Stimulated activated CD8-positive, alpha-beta memory T cell treated with anti-CD3 and anti-CD28 coated beads, Interleukin-2, amount 100 ng/mL, for 1 hour (primary cell): ENCODE measurements at places on chromosomes 16 and 17.

DNA sequence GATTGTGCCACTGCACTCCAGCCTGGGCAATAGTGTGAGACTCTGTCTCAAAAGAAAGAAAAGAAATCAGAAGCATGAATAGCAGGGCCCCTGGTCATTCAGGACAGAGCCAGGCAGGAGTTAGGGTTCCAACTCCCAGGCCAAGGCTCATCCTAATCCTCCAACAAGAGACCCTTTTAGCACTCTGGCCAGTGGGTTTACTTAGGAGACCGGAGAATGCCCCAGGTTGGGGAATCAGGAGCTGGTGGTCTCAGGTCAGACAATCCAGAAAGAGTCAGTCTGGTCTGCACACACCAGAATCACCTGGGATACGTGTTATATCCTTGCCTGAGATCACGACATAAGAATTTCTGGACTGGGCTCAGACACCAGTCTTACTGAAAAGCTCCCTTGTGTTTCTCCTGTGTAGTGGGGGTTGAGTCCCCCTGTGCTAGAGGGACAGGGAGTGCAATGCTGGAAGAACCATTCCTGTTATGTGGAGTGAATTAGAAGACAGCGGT lies 48.7 kb downstream of the CCDC42 start:
- DNase-seq: no peak

DNA sequence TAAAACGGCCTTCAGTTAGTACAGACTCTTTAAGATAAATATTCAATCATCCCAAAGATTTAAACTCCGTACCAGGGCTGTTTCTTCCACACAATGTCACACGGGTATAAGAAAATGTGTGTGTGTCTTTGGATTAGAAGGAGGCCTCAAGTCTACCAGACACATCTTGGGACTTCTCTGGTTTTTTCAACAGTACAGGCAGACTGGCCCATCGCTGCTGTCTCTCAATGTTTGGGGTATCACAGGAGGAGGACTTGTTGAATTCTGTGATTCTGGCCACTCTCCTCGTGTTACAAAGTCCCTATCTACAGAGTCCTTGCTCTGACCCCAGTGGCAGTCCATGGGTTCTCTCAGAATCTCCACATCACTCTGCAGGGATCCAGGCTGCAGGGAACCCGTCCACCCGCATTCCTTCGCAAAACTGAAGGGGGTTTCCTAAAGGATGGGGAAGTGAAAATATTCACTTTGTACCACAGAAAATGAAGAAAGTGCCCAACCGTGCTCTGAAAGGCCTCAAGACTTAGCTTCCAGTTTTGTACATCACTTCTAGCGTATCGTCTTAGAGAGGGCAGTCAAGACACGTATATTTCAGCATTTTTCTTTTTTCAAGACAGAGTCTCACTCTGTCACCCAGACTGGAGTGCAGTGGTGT lies 373.2 kb downstream of the NPIPA8 start:
- DNase-seq: no peak

GRCh38 chr16:78574571-78574970 lies 475.1 kb downstream of the WWOX start:
- no peak for DNase-seq

GRCh38 chr17:78878871-78879527 lies 24.0 kb downstream of the CEP295NL start:
- DNase-seq: no peak

GRCh38 chr17:31329221-31329620 lies 7.8 kb upstream of the EVI2A start:
- no peak for DNase-seq

DNA sequence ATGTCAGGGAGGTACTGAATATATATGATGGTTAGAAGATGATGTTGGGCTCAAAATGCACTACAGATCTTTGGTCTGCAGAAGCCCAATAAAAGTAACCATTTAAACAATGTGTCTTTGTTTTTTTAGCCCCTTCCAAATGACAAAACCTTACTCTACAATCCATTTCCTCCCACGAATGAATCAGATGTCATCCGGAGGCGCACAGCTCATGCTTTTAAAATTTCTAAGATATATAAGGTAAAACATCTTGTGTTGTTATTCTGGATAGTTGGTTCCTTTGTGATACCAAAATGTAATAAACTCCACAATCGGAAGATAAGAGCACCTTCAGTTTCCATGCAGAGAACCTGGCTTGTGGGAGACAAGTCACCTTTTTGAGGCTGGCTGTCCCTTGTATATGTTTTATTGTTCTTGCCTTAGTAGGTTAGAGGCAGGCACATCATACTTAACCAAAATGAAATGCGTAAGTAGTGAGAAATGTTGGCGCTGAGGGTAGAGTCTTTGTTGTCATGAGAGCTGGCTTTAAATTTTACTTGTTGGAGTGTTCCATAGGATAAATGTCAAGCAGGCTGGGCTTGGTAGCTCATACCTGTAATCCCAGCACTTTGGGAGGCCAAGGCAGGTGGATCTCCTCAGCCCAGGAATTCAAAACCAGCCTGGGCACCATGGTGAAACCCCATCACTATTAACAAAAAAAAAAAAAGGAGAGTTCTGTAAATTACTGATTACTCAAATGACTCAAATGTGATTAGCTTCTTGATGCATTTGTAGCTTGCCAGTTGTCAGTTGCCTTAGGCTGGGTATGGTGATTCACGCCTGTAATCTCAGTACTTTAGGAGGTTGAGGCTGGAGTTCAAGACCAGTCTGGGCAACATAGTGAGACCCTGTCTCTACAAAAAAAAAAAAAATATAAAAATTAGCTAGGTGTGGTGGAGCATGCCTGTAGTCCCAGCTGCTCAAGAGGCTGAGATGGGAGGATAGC lies 19.7 kb upstream of the SNTB2 start:
- DNase-seq: no peak

DNA sequence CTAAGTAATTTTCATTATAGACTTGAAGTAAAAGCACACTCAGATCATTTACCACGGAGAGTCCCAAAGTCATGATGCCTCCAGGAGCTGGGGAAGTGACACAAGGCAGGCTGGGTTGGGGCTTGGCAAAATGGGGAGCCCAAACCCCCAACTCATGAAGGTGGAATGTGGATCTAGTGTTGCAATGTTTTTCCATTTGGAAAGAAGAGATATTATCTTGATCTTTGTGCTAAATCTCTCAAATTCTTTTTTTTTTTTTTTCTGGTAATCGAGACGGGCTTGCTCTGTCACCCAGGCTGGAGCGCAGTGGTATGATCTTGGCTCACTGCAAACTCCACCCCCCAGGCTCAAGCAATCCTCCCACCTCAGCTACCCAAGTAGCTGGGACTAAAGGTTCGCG lies 7.5 kb upstream of the KCNG4 start:
- DNase-seq: no peak

- no peak for DNase-seq
Measured at GRCh38 chr17:76500074-76500746, 1.0 kb downstream of the RHBDF2 start.

DNA sequence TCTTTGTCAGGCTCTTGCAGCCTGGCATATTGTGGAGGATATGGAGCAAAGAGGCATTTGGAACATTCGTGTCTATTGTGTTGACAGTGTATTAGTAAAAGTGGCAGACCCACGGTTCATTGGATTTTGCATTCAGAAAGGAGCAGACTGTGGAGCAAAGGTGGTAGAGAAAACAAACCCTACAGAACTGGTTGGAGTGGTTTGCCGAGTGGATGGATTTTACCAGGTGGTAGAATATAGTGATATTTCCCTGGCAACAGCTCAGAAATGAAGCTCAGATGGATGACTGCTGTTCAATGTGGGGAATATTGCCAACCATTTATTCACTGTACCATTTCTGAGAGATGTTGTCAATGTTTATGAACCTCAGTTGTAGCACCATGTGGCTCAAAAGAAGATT lies 44.5 kb downstream of the EFCAB13 start:
- no peak for DNase-seq

- no peak for DNase-seq
Measured at GRCh38 chr16:47713225-47713595, 252.1 kb downstream of the PHKB start.

DNA sequence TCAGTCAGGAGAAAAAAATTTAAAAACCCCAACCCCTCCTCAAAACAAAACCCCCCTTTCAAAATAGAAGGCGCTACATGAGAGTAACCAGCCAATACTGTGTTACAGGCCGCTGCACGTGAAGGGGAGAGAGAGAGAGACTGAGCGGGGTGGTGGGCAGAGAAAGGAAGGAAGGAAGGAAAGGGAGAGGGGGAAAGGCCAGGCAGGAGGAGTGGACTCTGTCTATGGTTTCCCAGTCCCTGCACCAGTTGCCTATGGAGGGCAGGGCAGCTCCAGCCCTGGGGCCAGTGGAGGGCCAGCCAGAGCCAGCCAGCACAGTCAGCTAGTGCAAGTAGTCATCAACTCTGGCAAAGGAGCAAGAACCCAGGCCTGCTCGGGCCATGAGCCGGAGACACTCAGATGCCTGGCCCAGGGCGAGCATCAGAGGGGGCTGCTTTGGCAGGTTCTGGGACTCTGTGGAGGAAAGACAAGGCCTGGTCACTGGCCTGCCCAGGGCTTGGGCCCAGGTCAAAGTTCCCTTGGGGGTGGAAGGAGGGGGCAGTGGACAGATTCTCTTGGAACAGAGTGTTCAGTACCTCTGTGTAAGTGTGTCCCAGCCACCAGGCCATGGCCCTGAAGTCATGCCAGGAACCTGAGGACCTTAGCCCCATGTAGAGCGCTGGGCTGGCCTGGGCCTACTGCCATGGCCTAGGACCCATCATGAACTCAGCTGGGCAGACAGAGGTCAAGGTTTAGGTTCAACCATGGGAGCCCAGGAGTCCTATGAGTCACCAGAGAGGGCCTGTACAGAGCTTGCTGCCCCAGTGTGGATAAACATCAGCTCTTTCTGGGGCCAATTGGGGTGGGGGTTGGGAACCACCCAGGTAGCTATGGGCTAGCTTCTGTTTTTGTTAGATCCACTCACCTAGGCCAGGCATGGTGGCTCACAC lies 7.3 kb upstream of the GFOD2 start:
- no peak for DNase-seq

DNA sequence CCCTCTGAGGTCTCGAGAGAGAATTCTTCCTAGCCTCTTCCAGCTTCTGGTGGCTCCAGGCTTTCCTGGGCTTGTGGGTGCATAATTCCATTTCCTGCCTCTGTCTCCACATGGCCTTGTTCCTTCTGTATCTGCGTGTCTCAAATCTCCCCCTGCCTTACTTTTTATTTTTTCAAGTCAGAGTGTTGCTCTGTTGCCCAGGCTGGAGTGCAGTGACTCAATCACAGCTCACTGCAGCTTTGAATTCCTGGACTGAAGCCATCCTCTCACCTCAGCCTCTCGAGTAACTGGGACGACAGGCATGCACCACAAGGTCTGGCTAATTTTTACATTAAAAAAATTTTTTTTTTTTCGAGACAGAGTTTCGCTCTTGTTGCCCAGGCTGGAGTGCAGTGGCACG lies 120.6 kb downstream of the SHISA9 start:
- no peak for DNase-seq

- no peak for DNase-seq
Measured at GRCh38 chr17:50848711-50849110, 13.3 kb downstream of the WFIKKN2 start.

DNA sequence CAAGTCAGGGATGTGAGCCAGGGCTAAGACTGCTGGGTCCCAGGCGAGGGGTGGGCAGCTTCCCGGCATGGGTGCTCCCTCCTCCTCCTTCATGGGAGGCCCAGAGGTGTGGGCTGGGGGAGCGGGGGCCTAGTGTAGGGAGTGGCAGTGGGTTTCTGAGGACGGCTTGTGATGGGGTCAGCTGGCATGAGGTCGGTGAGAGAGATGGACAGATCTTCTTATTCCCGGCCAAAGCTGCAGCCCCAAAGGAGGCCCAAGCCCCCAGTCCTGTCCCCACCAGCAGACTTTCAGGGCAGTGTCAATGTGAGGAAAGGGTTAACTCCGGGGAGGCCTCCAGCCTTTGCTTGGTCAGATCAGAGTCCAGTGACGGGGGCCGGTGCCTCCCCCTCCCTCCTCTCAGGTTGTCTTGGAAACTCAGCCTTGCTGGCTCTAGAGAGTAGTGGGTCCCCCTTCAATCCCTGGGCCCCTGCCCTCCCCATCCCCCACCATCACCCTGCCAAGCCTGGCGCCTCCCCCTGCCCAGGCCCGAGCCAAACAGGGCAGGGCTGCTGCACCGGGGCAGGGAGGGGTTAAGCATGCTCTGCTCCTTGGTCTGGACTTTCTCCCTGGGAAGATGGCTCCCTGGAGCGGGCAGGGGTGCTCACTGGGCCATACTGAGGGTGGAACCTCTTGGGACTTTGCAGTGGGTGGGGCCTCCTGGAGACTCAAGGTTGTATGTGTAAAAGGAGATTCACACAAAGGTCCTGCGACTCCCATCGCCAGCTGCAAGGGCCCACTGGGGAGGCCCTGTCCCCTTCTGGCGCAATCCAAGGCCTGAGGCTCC lies 12.4 kb downstream of the NAT9 start:
- no peak for DNase-seq

- DNase-seq: no peak
Measured at GRCh38 chr16:51637770-51638094, 486.7 kb upstream of the SALL1 start.

DNA sequence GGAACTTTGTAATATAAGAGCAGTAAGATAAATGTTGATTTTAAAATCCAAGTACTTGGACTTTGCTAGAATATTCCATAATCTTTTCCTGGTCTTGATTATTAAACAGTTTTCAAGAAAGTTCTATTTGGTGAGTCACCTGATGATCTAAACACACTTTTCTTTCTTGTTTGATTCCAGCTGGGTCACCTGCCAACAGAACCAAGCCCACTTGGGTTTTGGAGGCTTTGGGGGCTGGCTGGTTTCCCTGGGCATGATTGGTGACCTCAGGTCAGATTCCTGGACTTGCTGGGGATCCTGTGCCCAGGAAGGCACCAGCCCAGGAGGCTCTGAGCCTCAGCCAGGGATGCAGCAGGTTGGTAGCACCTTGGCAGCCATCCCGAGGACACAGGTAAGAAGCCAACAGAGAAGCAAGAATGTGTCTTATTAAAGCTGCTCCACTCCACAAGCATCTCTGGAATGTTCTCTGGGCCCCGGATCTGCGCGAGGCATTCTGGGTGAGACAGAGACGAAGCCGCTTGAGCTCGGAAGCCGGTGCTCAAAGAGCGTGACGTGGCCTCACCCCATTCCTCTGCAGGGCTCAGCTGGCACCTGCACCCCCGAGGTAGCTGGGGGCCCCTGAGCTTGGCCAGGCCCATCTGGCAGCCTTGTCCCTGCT lies 3.1 kb upstream of the TEX19 start:
- no peak for DNase-seq

- no peak for DNase-seq
Measured at GRCh38 chr17:64497565-64498035, 746 bp upstream of the POLG2 start.

DNA sequence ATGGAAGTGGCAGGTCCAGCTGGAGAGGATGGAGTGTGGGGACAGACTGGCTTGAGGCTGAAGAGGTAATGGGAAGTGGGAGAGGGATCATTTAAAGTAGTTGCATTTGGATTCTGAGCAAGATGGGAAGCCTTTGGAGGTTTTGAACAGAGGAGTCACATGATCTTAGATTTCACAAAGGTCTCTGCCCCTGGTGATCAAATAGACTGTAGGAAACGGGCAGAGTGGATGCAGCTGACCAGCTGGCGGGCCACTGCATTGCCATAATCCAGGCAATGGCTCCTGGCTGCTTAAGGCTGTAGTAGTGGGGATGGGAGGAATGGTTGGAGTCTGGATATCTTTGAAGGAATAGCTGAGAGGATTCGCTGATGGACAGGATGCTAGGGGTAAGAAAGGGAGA lies 81.5 kb downstream of the SLC6A2 start:
- DNase-seq: no peak
